ENCODE measurements at places on chromosomes 7 and 10.

DNA sequence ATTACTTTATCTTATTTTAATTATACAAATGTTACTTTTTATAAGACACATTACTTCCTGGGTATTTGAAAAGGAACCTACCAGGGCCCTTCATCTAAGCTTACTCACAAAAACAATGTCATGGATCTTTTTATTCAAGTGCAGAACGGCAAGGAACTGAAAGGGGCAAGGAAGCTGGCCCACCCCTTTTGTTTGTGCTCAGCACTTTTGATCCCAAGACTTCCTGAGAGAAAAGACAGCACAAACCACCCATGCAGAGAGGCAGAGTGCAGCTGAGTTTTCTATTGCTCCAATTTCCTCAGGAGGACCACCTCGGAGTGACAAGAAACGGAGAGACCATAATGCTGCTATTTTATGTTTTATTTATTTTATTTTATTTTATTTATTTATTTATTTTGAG, 232.0 kb upstream of the NRP1 start:
- peak; percentile 67 for DNase-seq

DNA sequence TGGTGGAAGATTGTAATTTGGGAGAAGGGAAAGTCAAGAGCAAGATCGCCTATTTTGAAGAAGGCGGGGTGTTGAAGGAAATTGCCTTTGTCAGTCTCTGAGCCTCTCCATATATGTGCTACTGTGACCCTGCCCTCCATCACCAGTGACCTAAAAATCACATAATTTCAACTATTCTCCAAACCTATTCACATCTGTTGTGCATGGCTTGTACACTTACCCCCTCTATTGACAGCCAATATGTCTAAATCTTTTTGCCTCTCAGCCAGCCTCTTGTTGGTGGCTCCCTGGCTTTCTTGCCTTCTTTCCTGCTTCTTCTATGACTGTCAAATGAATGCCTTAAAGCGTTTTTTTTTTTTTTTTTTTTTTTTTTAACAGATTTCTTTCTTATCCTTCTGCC, 295.6 kb downstream of the AUTS2 start:
- DNase-seq = no peak

DNA sequence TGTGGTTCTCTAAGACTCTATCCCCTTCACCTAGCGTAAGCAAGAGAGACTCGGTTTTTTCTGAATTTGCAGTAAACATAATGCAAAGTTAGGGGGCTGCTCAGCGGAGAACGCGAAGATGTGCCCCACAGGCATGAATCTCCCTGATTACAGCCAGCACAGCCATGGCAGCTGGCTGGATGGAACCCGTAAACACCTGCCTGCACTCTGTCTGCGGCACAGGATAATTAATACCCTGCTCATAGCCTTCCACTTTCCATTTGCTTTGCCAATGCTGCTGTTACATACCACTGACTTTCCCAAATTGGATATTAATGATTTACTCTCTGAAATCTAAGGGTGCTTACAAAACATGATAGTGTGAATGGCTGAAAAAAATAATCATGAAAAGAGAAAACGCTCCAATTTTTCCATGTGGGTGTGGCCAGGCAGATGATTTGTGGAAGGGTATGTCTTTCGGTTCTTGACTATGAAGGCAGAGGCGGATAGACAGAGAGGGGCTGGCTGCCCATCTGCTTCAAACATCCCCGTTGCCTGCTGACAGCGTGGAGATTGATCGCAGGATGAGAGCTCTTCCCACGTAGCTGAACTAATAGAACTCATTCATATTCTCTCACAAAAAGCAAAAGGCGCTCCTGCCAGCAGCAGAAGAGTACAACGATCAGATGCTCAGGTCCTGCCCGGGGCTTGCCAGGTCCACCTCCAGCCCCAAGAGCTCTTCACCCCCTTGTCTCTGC, 193.2 kb upstream of the GHITM start:
- no peak for DNase-seq

GRCh38 chr10:99532687-99533495, at the start of gene NKX2-3:
Gene NKX2-3 (plus strand): TSS chr10:99532942. CDS start chr10:99533132, 190 bp downstream.
- no peak for DNase-seq

DNA sequence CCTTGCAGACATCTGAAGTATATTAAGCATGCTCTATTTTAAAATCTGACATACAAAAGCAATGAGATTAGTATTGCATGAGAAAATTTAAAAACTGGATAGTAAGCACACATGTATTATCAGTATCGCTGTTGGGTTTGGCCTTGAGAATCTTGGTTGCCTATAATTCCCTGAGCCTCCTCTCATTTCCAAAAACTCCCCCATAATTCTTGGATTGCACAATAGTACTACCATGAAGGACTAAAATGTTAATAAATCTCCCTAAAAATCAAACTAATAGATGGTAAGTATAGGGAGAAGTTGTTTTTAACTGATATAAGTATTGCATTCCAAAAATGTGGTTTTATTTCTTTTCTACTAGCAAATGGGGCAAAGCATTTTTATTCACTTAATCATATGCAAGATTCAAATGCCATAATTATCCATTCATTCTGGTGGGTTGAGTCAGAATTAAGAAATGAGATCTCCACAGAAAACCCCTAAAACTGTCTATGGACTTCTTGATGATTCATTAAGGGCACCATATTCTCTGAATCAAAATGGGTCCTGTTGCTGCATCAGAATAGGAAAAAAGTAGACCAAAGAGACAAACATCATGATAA, 10.3 kb upstream of the VIM start:
- peak; percentile 46 for DNase-seq

Measured in SJSA1 (cell line).